ENCODE measurements at places on chromosomes 5 and 9. TPM values are rescaled to one million over a fixed set of nuclear protein-coding genes. Genes with fewer than 3 reads are reported as not detected.

ADGRV1 gene
- total RNA-seq, result 6.5 TPM

AK3 gene
- total RNA-seq, result 119 TPM

HNRNPAB gene
- 135 TPM for total RNA-seq

PCDHGB3 gene
- total RNA-seq, result 5.0 TPM

TXNDC8 gene
- total RNA-seq, result not detected

IFNB1 gene
- total RNA-seq, result not detected

NXNL2 gene
- total RNA-seq, result not detected

FRMD3 gene
- 41.3 TPM for total RNA-seq

LHX3 gene
- not detected for total RNA-seq

TMEM252 gene
- total RNA-seq, result 47.3 TPM

RAB3C gene
- total RNA-seq, result 2.7 TPM

ADRB2 gene
- total RNA-seq, result 0.85 TPM

LCP2 gene
- total RNA-seq, result 38.5 TPM

S1PR3 gene
- total RNA-seq, result 3.6 TPM

TRPM6 gene
- total RNA-seq, result 9.9 TPM

CAMK2A gene
- total RNA-seq, result not detected

TAF11L5 gene
- total RNA-seq, result not detected

ORM2 gene
- not detected for total RNA-seq

OR1J1 gene
- not detected for total RNA-seq
